Foreskin keratinocyte (primary cell): ENCODE measurements at places on chromosomes 12 and 14. TPM values are rescaled to one million over a fixed set of nuclear protein-coding genes. Genes with fewer than 3 reads are reported as not detected.

P2RX2 gene
- total RNA-seq: not detected in 2 replicates

DNA sequence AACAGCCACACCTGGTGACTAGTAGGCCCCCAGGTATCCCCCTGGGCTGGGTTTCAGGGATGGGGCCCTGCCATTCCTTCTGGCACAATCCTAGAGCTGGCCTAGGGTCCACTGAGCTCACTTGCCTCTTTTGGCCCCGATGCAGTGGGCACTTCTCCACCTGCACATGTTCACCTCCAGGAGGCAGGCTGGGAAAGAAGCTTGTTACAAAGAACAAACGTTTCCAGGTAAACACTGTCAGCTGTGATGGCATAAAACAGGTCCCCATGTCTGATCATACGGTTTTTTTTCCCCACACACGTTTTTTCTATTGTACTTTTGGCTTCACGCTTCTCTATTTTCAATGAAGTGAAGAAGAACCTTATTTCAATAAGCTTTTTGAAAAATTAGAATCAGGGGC lies 15.8 kb upstream of the HVCN1 start:
- no peak for DNase-seq

CCDC177 gene
- not detected in 2 replicates for total RNA-seq

DNA sequence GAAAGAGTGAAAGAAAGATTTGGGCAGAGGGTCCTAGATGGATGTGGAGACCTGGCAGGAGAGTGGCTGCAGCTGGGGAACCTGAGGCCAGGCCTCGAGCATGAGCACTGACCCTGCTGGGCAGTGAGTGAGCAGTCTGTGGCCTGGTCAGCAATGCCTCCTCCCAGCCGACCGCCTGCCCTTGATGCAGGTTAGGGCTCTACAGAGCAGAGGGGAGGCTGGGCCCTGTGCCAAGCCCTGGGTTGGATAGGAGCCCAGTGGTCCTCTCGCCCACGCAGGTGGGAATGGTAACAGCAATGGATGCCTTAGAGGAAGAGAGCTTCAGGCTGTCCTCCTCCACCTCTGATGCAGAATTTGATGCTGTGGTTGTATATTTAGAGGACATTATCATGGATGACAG lies 59.8 kb downstream of the RAB35 start:
- DNase-seq: no peak

DNA sequence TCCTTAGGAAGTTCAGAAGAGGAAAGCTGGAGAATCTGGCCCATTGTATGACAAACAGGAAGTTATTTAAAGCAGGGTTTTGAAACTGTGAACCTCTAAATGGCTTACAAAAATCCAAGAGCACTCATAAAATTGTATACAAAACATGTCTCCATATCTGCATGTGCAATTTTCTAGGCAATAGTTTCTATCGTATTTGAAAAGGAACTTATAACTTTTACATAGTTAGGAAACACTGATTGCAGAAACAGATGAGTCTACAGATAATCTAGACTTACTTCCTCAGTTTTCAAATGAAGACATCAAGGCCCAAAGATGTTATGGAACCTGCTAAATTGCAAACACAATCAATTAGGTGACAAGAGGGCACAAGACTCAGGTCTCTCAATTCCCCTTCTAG lies 53.3 kb upstream of the ETV6 start:
- no peak for DNase-seq

DNA sequence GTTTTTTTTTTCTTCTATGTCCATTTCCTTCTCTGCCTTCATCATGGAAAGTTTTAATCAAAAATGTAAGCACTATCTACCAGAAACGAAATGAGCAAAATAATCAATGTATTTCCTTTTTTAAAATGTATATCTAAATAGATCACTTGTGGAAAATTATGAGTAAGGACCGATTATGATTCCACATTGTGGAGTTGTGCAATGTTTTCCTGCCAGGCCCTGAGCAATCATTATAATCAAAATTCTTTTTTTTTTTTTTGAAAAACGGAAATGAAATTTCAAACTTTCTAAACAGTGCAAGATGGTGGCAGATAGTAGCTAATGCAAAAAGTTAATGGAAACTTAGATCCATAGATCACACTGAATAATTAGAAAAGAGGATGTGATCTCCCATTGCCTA lies 1074.6 kb upstream of the TMEM132C start:
- DNase-seq: no peak

DNA sequence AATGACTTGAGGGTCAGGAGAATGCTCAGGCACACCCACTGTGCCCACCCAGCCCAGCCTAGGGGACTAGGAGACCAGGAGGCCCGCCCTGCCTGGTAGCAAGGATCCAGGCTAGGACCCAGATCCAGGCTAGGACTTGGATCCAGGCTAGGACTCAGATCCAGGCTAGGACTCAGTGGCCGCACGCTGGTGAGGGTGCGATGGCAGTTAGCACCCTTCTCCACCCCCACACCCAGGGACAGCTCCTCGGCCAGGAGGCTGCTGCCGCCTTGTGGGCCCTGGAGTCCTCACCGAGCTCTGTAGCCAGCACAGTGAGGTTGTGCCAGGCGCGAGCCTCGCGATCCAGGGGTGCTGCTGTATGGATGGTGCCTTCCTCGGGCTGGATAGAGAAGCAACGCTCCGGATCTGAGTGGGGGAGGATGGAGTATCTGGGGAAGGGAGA lies 5.1 kb downstream of the CDH24 start:
- DNase-seq: no peak

CLEC14A gene
- not detected in 2 replicates for total RNA-seq

MYH6 gene
- not detected in 2 replicates for total RNA-seq

CCDC175 gene
- total RNA-seq: not detected in 2 replicates

RNASE3 gene
- not detected in 2 replicates for total RNA-seq

- DNase-seq: no peak
Observed at GRCh38 chr14:54713379-54713778, 146.5 kb downstream of the SAMD4A start.

GRCh38 chr12:10189653-10190052 lies 10.8 kb downstream of the TMEM52B start:
- DNase-seq: no peak

- DNase-seq: peak; percentile 3
Observed at GRCh38 chr14:21703357-21704326, 30.0 kb upstream of the OR4E1 start.

GNB3 gene
- 2.1 and 2.9 TPM in 2 replicates for total RNA-seq

PAH gene
- total RNA-seq: not detected in 2 replicates

TAS2R43 gene
- total RNA-seq: 0.20 and 0.21 TPM in 2 replicates

DNA sequence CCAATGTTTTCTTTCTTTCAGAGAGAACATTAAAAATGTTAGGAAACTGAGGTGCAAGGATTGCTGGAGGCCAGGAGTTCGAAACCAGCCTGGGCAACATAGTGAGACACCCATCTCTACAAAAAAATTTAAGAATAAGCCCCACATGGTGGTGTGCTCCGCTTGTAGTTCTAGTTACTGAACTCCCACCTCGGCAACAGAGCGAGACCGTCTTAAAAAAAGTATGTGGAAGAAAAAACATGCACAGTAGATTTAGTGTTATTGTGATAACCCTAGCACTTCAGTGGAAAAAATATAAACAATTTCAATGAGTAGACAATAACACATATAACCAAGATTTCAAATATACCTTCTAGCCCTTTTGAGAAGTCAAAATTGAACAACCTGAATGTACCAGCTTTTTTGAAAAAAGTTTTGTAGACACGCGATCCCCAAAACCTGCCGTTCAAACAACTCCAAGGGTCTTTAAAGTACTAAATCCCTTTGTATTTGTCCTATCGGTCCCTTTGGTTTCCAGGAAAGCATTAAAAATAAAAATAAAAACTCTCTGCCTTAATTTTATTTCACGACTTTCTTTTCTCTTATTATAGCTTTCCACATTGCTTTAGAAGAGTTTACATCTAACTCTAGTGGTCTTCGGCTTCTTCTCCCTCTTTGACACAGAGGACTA lies 1.0 kb upstream of the ANO6 start:
- peak; percentile 11 for DNase-seq

DNA sequence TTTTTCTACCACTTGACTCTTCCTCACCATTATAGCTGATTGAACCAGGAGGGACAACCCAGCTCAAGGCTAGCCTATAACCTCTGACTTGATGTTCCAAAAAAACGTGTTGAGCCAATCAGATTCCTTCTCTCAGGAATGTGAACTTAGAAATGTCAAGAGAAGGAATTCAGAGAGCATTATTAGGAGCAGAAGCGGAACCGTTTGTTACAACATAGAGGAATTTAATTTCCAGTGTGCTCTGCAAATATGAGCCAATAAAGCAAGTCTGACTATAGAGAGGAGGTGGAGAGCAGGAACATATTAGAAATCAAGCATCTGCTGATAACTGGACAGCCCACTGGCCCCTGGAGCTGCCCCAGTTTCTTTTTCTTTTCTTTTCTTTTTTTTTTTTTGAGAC lies 15.3 kb upstream of the PELI2 start:
- DNase-seq: no peak

DNA sequence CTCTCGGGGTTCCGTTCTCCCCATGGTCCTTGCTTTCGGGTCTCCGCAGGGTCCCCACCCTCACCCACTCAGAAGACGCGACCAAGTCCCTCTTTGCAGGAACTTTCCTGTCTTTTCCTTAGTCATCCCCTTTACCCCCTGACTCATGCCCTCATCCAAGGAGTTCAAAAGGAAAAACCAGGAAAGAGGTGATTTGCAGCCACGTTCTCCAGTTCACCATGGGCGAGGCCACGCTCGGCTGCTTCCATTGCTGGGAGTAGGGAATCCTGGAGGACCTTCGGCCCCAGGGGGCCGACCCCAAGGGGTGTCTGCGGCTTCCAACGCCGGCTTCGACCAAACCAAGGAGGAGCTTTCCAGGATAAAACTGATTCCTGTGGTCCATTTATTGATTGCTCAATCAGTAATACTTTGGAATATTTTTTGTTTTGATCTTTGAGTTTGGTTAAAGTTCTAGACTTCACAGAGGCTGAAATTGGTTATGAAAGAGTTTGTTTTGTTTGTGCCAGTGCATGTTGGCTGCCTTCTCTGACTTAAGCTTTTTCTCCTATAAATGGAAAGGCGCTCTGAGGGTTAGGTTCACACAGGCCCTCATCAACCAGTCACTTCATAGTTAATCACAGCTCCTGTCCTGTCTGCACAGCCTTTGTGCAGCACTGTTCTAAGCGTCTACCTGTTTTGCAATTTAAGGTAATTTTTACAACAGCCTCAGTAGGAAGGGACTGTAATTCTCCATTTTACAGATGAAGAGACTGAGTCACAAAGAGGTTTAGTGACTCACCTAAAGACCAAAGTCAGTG lies 827 bp downstream of the ALDH2 start:
- no peak for DNase-seq

DNA sequence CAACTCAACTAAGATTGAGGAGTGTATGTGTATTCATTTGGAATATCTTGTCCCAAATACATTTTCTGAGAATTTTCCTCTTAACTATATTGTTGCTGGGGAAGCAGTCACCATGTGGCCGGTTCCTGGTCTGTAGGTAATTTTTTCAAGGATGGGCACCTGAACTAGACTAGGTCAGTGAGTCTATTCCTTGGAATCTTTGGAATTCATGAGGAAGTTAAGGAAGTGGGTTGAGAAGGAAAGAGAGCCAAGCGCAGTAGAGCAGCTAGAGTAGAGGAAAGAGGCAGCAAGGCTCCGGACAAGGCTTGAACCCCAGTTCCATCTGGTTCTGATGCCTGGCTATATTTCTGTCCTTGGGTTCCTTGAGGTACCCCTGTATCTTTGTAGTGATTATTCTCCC lies 183.7 kb downstream of the DACT1 start:
- no peak for DNase-seq

DNA sequence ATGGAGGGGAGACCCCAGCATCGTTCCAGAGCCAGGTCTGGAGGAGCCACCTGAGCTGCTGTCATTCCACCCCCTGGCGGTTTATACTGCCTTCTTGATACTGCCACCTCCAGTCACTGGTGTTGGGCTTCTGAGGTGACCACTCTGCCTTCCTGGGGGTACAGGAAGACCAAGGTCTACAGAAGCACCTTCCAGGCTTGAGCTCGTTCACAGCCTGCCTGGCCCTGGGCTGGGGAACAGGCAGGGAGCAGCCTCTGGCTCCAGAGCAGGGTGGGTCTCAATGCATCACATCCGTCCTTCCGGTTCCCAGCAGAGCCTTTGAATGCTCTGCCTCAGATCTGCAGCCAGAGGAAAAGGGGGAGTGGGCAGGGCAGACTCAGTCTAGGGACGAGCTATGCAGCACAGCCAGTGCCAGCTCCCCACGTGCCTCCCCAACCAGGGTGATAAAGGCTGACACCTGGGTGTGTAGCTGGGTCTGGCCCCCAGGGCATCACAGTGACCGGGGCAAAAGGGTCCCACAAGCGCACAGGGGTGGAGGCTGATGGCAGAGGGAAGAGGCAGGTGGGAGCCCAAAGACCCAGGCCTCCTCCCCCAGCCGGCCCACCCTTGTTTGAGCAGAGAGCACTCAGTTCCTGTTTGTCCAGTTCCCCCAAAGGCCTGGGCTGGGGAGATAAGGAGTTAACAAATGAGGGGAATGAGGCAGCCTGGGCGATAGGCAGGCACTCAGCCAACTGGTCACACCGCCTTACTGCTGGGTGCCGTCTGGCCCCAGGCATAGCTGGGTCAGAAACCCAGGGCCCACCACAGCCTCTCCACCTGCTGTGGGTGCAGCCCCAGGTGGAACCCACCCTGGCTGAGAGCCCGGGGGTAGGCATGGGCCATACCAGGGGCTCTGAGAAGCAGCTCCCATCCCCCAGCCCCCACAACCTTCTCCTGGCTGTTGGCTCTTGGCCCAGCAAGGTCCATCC lies 17.1 kb downstream of the DEGS2 start:
- no peak for DNase-seq

DNA sequence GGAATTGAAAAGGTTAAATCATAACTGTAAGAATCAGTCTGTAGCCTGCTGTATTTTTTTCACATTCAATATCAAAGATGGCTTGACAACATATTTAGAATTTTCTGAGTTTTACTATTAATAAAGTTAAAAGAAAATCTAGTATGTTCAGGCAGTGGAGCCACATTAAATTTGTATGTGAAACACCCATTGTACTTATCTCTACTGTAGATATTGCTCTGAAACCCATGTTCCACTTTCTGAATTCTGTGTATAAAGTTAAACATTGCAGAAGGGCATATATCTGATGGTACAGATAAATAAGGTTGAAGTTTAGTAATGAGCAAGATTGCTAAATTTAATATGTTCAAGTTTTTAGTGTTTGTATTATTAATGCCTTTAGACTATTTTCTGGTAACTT lies 172.7 kb downstream of the FOXA1 start:
- no peak for DNase-seq

DNA sequence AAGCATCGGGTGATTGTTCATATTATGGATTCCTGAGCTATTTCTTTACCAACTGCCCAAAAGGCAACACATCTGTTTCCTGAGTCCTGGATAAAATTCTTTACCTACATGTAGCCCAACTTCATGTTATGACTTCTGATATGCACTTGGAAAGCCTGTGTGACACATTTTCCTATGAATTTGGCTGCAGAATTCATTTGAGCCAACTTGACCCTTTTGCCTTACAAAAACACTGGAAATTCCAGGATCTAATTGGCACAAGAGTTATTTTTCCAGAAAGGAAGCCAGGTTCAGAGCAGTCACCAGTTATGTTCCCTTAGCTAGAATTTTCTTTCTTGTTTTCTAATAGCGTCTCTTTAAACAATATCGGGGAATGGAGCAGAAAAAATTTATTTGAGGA lies 202.5 kb upstream of the LRIG3 start:
- DNase-seq: no peak
